Heart left ventricle (tissue), 16 donors: ENCODE measurements at places on chromosomes 5 and 9. TPM values are rescaled to one million over a fixed set of nuclear protein-coding genes. Genes with fewer than 3 reads are reported as not detected.

The NXNL2 gene
- 0.07 TPM for polyA plus RNA-seq

DNA sequence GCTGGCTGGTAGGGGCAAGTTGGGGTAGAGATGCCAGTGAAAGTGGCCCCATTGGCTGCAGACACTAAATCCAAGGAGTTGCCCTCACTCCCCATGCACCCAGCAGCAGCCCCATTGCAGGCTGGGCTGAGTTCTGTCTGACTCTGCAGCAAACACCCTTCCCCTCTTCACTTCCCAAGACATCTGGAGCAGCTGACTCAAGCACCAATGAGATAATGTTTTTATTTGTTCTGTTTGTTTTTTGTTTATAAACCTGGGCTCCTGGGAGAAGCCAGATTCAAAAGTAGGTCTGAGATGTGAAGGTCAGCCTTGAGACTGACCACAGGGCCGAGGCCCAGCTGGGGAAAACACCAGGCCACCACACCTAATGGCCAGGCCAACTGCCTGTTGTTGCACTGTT lies 545.9 kb upstream of the KLF4 start:
- no peak for DNase-seq

The TBC1D2 gene
- polyA plus RNA-seq: 2.3 TPM

The LCN15 gene
- polyA plus RNA-seq: 0.65 TPM

- no peak for DNase-seq
Observed at GRCh38 chr5:118818604-118819003, 169.7 kb downstream of the DTWD2 start.

GRCh38 chr5:131245312-131245711 lies 18.5 kb upstream of the CDC42SE2 start:
- no peak for DNase-seq

GRCh38 chr5:515273-515836 lies 8.9 kb downstream of the SLC9A3 start:
- DNase-seq: no peak

- no peak for DNase-seq
Observed at GRCh38 chr5:77360381-77360780, 131.7 kb downstream of the WDR41 start.

DNA sequence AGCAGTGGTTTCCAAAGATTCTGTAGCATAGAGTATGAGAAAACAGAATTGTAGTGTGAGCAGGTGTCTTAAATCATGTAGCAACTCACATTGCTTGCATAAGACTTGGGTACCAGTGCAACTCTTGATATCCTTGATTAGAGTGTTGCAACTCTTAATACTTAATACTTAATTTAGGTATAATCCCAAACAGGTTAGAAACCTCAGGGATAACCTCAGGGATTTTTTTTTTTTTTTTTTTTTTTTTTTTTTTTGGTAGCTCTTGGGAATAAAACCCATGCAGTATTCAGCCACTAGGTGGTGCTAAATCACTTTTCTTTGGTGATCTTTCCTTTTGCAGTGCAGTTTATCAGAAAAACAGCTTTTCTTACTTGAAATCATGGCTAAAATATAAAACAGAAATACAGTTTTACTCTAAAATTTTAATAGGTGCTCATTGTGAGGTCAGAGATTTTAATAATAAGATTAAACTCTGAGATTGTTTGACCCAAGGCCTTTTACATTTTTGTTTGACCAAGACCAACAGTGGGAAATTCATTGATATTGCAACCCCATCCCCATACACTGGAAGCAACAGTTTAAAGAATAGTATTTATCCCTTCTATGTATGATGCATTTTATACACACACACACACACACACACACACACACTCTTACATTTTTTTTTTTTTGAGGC lies 55.3 kb downstream of the ERAP1 start:
- DNase-seq: no peak

DNA sequence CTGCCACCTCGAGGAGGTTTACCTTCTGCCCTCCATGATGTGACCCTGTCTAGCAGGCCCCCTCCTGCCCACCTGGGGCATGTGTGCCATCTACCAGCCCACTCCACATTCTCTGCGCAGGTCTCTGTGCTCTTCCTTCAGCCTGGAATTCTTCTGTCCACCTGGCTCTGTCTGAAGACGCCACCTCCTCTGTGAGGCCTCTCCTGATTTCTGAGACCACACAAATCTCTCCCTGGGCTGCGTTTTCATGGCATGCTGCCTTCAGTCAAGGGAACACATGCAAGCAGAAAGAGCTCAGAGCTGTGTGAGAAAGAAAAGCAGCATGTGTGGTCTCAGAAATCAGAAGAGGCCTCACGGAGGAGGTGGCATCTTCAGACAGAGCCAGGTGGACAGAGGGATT lies 22.1 kb downstream of the FOXE1 start:
- no peak for DNase-seq

The PCDHA9 gene
- not detected for polyA plus RNA-seq

GRCh38 chr9:92385477-92385876 lies 18.9 kb downstream of the OGN start:
- no peak for DNase-seq

- no peak for DNase-seq
Observed at GRCh38 chr9:94909250-94909894, 182.9 kb downstream of the AOPEP start.

DNA sequence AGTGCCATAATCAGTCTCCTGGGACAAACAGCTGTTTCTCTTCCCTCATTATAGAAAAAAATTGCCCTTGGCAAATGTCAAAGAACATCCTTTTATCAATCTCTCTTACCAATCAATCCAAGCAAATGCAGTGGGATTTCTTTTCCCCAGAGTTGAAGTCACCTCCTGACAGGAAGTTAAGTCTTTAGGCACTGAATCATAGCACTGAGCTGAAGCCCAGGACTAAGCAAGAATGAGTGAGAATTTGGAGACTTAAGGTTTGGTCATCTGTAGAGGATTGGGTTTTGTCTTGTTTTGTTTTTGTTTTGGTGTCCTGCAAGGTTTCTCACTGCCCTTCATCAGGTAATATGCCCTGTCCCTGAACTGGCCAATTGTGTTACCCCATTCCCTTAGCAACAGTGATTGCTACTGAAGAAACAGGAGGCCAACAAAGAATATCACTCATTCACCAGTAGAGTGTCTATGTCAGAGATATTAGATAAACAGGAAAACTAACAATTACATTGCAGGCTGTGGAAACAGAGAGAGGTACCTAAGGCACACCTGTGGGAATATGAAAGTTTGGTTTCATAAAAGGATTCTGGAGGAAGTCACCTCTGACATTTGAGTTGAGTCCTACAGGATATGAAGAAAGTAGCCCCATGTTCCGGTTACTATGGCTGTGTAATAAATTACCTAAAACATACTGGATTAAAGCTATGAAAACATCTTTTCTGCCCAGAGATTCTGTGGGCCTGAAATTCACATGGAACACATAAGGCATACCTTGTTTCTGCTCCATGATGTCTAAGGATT lies 4.5 kb upstream of the FXN start:
- no peak for DNase-seq

The PCDHGA10 gene
- polyA plus RNA-seq: 1.1 TPM

The ANKRD31 gene
- polyA plus RNA-seq: 0.04 TPM

- DNase-seq: no peak
Observed at GRCh38 chr5:143683459-143683858, 128.5 kb upstream of the HMHB1 start.

DNA sequence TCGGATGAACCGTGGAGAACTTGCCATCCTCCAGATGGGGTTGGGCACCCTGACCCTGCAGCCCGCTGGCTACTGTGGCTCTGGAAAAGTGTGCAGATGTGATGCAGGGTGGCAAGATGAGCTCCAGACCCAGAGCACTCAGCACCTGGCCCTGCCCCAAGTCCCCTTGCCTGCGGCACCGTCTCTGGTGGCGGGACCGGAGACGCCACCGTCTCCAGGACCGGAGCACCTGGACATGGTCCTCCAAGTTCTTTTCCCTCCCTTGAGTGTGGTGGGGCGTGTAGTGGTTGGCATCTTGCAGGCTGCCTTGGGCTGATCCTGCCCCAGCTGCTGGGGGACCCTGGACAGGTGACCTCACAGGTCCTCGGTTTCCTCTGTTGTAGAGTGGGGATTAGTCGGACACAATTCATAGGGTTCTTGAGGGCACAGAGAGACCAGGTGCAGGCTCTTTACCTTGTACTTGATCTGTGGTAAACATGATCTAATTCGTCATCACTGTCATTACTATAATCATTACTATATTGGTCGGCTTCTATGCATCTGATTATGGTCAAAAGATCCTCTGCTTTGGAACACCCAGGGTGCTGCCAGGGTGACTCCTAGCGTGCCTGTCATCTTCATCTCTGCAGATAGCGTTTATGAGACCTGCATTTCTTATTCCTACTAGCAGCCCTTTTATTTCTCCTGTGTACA lies 83.5 kb downstream of the COL5A1 start:
- peak; percentile 23 for DNase-seq

GRCh38 chr9:86322973-86323644 lies 31.1 kb downstream of the TUT7 start:
- no peak for DNase-seq

- peak; percentile 18 for DNase-seq
Observed at GRCh38 chr5:174317256-174317894, 271.9 kb downstream of the NSG2 start.

GRCh38 chr9:12920437-12920836 lies 145.6 kb downstream of the LURAP1L start:
- DNase-seq: no peak

DNA sequence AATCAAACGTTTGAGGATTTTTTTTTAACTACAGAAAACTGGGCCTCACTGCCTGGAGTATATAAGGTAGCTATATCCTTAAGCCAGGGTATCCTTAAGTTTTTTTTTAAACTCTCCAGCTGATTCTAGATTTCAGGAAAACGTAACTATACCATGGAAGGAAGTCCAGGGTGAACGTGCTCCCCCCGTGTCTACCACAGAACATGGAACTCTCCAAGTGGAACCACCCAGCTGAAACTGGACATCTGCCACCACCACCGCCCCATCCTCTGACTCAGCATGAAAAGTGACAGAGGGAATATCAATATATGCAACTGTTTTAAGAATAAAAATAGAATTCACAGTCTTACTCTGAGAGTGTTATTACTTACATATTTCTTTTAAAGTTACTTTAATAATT lies 61.3 kb downstream of the DROSHA start:
- peak; percentile 68 for DNase-seq

The IQGAP2 gene
- 1.7 TPM for polyA plus RNA-seq

- peak; percentile 9 for DNase-seq
Observed at GRCh38 chr5:131998431-131999040, 12.9 kb downstream of the ACSL6 start.

DNA sequence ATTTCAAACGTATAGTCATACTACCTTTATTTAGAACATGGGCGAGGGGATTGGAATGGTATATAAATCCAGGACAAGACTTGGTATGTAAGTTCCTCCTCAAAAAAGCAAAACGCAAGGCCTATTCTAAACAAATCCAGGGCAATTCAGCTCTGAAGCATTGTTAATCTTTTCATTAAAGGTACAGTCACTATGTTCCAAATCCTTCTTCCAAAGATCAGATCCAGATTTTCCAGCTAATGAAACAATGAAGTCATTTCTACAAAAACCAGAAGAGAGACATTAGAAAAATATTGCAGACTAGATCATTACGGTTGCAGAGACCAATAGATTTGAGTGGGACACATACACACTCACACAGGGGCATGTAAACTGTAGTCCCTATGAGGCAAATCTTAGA lies 116.1 kb upstream of the BNC2 start:
- DNase-seq: no peak

DNA sequence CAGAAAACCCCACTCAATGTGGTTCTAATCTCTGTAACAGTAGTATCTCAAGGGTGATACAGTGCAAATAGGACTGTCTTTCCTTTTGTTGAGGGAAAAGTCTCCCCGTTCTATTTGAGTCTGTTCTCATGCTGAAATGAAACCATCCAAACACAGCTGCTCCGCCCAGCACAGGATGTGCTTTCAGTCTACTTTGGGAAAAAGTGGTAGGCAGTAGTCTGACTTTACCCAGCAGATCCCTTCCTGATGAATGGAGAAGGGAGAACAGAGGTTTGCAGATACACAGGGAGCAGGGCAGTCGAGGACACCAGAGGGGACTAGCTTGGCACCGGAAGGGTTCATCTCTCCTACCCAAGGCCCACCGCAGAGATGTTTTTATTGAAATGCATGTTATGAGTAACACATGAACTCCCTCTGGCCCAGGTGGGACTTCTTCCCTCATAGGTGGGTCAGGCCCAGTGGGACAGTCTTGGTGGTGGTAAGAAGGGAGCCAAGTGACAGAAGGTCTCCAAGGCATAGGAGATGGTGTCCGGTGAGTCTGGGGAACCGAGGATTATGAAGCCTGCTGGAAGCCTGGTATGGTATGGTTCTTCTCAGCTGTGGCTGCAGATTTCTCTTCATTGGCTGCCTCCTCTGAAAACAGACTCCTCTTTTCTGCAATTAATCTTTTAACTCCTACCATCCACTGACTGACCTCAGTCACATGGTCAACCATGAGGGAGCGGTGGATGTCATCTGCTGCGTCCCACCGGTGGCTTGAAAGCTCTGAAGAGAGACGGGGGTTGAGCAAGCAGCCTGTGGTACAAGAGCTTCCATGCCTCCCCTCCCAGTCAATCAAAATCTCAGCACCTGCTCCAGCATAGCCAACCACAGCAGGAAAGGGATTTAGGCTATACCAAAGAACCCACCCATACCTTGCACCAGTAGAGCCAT lies 3.0 kb downstream of the EIF4EBP3 start:
- DNase-seq: no peak

The SLC25A2 gene
- not detected for polyA plus RNA-seq

GRCh38 chr9:114484215-114484853 lies 20.9 kb downstream of the WHRN start:
- no peak for DNase-seq

GRCh38 chr9:136108648-136109266 lies 9.9 kb downstream of the TMEM250 start:
- no peak for DNase-seq

The SPATA31A3 gene
- not detected for polyA plus RNA-seq

- DNase-seq: no peak
Observed at GRCh38 chr5:59055745-59056448, 473.0 kb downstream of the RAB3C start.

GRCh38 chr5:169777159-169777558 lies 140.1 kb downstream of the DOCK2 start:
- DNase-seq: no peak

DNA sequence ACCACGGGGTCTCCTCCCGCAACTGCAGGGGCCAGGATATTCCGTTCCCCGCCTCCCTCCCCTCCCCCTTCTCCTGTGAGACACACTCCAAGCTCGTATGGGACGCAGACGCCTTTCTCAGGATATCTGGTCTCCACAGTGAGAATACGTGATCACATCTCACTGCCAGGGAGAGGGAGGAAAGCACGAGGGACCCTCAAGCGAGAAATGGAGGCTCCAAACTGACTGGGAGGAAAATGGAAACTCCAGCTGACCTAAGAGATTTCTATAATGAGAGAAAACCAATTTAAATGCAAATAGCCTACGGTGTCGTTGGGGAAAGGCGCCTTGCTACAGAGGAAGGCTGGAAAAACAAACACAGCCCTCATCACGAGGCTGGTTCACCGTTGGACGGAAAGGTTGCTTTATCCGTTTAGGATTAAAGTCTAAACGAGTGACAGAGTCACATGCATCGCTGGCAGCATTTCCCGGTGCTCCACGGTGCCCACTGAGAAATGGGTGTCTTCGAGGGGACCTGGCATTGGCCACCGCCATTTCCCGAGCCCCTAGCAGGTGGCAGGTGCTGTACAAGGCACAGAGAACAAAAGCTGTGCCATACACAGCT lies 116.9 kb upstream of the CPEB4 start:
- no peak for DNase-seq
